ENCODE measurements at places on chromosomes 11 and 22.

- no peak for DNase-seq
Measured at GRCh38 chr11:35842958-35843357, 100.9 kb upstream of the LDLRAD3 start.

GRCh38 chr11:121473064-121473777, 20.5 kb upstream of the SORL1-AS1 start:
- DNase-seq: no peak

DNA sequence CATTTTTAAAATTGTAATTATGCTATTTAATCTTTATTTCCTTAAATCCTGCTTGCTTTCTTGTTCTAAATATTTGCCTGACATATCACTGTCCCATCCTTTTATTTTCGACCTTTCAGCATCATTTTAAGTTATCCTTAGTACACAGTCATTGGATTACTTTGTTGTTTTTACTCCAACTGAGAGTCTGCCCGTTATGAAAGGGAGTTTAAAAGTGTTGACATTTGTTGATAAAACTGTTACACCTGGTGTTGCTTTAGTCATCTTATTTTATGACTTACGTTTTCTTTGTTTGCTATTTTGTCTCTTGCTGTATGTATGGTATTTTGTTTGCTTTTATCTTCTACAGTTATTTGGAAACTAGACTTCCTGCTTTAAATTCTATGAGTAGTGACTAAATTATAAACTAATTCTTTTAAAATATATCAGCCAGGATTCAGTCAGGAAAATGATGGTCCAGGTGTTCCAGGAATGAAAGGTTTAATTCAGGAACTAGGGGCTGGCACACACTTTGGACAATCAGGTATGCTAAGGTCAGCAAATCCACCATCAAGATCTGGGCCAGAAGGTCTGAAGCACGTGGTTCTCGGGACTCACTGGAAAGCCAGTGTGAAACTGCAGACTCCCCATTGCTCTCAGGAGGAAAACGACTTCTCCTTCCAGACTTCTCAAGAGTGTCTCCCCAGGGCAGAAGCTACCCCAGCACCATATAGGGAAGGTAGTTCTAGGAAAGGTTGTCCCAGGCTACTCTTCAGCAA, 86.0 kb downstream of the RASSF10 start:
- DNase-seq: no peak

DNA sequence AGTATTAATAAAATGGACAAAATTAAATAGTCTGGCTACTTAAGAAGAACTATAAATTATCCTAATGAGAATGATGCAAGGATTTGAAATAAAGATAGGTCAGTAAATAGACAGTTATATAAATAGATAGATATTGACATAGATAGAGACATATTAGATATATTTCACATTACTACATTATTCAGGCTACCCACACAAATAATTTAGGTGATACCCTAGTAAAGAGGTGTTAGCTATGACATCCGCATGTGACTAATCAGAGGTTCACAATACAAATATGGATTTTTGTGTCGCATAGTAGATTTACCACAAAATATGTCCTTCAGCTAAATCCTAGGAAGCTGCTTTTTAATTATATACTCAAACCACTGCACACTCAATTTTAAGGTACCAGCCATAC, 729.0 kb upstream of the ANO3 start:
- no peak for DNase-seq

DNA sequence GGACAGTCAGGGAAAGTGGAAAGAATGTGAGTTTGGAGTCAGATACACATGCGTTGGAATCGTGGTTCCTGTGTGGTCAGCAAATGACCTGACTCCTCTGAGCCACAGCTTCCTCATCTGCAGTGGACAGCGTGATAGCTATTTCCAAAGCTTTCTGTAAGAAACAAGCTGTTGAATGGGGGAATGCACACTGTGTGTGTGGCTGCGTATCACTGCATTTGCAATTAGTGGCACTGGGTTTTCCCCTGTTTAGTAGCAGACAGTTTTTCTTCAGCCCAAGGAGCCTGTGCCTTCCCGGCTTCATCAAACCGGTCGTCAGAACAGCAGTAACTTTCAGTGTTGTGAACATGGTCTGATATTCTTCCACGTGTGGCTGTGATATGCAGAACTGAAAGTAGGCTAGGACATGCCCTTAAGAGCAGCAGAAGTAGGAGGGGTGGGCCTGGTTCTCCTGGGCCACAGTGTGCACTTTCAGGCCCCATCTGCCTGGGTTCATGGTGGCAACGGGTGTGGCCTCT, 121.5 kb downstream of the RRAS2 start:
- no peak for DNase-seq

GRCh38 chr11:70135142-70135541, 57.0 kb downstream of the ANO1 start:
- no peak for DNase-seq

Data from stimulated activated CD8-positive, alpha-beta memory T cell treated with anti-CD3 and anti-CD28 coated beads, Interleukin-12 subunit alpha, Interleukin-12 subunit beta, amount 100 ng/mL, for 4 hours (primary cell).